Naive thymus-derived CD8-positive, alpha-beta T cell (primary cell): ENCODE measurements at places on chromosomes 12 and 14.

DNA sequence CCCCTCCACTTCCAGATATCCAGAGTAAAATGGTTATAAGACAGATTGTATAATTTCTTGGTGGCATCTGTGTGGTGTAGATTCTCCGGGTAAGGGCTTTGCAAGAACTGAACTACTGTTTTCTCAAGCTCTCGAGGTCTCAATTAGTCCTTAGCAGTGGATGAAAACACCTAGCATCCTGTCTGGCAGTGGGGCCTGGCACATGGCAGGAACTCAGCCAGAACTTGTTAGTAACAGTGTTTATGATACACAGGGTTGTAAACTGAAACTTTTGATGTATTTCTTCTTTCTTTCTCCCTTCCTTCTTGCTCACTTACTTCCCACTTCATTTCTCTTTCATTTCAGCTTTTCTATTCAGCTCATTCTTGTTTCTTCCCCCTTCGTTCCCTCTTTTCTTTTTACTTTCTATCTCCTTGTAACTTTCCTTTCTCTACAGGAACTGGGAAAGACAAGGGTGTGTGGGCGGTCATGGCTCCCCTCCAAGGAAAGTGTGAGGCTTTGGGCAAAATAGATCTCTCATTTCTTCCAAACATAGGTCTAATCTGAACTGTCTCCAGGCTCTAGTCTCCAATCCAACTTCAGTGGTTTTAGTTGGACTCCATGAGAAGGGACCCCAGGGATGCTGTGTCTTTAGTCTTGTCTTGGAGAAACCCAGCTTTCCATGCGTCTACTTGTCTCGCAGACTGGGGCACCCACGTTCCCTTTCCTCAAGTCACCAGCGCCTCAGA, 159.7 kb downstream of the PAH start:
- no peak for DNase-seq

- no peak for DNase-seq
Measured at GRCh38 chr14:64689289-64689688, 14.9 kb upstream of the PLEKHG3 start.

GRCh38 chr12:12839003-12839395, 25.9 kb downstream of the DDX47 start:
- no peak for DNase-seq

DNA sequence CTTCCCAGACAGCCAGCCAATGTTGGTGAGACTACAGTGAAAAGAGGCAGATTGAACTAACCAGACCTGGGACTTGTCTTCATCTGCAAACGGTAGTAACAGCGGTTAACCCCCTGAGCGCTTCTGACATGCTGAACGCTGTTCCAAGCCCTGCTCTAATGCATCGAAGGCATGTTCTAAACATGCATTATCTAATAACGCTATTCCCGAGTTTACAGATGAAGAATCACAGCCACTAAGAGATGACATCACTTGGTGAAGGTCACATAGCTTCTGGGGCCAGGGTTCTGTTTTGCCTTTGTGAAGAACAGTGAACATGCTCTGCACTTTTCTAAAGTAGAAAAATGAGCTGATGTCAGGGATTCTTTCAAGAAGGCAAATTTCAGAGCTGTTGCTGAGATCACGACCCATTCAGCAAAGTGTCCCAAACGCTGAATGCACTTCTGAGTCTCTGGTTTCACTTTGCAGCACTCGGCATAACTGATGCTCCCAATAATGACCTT, 56.0 kb downstream of the FOS start:
- DNase-seq = no peak

DNA sequence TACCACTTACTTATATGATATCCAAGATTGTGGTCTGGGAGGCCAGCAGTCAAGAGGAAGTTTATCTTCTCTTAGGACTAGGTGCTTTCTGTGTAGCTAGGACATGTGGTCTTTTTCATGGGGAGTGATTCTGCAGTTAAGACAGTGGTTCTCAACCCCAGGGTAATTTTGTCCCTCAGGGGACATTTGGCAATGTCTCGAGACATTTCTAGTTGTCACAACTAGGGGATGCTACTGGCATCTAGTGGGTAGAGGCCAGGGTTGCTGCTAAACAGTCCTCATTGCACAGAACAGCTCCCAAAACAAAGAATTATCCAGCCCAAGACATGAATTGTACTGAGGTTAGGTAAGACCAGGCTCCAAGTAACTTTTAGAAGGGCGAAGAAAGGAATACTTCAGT, 20.0 kb downstream of the AMDHD1 start:
- DNase-seq = no peak

DNA sequence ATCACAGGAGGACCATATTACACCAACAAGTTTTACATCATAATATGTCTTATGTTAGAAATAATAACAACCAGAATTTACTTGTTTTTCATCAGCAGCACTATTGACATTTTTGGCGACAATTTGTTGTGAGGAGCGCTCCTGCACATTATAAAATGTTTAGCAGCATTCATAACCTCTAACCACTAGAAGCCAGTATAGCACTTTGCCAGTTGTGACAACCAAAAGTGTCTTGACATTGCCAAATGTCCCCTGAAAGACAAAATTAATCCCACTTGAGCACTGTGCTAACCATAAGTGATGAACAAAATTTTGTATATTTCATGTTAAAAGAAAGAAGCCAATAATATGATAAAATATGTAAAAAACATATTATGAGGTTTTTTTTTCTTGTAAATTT, 356.9 kb upstream of the LMO3 start:
- no peak for DNase-seq

DNA sequence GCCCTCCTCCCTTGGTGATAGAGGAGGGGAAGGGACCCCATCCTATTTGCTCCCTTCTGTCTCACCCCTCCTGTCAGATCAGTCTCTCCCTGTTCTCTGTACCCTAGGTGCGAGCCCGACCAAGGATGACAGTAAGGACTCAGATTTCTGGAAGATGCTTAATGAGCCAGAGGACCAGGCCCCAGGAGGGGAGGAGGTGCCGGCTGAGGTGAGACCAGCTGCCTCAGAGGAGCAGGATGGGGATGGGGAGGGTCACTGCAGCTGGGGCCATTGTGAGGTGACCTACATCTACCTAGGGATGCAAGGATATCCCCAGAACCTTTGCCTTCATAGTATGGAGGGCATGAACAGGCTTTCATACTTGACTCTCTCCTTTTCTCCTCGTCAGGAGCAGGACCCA, 22.2 kb downstream of the AGAP2 start:
- DNase-seq = no peak

DNA sequence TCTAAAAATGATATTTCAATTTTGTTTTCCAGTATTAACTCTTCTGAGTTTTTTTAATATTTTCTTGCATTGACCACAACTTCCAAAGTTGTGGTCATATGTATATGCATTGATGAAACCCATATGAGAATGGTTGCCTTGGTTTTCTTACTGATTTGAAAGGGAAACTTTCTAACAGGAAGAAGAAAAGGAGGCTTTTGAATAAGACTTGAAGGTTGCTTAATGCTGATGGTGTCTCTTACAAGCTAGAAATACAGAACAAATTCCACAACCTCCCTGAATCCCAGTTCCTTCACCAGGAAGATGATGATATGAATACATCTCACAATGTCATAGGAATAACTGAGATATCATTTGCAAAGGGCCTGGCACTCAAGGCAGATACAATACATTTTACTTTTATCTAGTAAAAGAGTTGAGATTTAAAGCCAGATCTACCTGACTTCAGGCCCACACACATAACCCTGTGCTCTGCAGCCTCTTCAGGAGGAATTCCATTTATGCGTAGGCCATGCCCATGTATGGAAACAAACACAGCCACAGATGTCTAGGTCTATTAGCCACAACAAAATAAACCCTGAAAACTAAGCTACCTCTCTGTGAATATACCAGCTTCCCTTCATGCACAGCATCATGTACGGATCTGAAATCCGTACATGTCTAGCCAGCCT, 165.4 kb upstream of the PLEKHG7 start:
- no peak for DNase-seq

GRCh38 chr12:111313833-111314259, 55.0 kb downstream of the PHETA1 start:
- DNase-seq = peak; percentile 65

DNA sequence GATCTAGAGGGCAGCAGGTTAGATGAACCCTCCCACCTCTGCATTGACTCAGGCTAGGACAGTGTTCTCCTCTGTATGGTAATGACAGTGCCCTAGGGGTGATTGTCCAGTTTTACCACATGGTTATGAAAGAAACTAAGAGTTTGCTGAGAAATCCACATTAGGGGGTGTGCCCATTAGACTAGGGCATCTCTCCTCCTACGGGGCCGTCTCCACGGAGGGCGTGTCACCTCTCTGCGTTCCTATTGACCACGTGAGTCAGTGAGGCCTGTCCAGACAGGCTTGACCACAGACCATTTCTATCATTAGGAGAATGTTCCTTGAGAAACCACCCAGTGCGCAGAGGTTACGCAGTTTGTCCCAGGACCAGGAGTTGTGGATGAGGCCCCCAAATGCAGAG, 8.3 kb downstream of the MVK start:
- no peak for DNase-seq

GRCh38 chr14:77031759-77032490, 3.4 kb upstream of the IRF2BPL start:
- peak; percentile 24 for DNase-seq

GRCh38 chr12:67927324-67927723, 61.9 kb upstream of the IFNG-AS1 start:
- no peak for DNase-seq

DNA sequence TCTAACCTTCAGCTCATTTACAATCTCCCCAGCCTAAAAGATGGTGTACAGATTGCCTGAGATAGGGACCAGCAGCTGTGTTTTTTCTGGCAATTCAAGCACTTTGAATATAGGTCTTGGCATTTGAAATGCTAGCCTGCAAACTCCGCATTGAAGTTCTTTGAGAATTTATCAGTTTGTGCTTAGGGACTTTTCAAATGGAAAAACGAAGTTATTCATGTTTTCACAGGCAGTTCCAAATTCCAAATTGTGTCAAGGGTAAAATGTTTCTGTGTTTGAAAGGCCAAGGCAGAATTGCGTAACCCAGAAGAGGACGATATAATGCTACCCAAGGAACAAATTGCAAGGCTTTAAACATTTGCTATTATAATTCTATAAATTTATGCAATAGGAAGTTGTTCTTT, 168.9 kb upstream of the RASSF8 start:
- DNase-seq = no peak

- peak; percentile 96 for DNase-seq
Measured at GRCh38 chr12:108633534-108634248, at the start of gene SELPLG. Gene SELPLG (minus strand): TSS chr12:108633894. CDS start chr12:108624307, 9,587 bp downstream.
